CD4-positive, alpha-beta T cell treated with Interleukin-6 for 4 hours (primary cell): ENCODE measurements at places on chromosomes 16 and 17.

- no peak for DNase-seq
These were observed 62.3 kb downstream of the CYTH1 start for GRCh38 chr17:78719630-78720298.

GRCh38 chr17:49285716-49286115 lies 55.1 kb upstream of the PHOSPHO1 start:
- DNase-seq: no peak

GRCh38 chr17:68809148-68809547 lies 146.0 kb downstream of the ABCA8 start:
- no peak for DNase-seq

- DNase-seq: no peak
These were observed 13.0 kb upstream of the MED9 start for GRCh38 chr17:17463821-17464220.

DNA sequence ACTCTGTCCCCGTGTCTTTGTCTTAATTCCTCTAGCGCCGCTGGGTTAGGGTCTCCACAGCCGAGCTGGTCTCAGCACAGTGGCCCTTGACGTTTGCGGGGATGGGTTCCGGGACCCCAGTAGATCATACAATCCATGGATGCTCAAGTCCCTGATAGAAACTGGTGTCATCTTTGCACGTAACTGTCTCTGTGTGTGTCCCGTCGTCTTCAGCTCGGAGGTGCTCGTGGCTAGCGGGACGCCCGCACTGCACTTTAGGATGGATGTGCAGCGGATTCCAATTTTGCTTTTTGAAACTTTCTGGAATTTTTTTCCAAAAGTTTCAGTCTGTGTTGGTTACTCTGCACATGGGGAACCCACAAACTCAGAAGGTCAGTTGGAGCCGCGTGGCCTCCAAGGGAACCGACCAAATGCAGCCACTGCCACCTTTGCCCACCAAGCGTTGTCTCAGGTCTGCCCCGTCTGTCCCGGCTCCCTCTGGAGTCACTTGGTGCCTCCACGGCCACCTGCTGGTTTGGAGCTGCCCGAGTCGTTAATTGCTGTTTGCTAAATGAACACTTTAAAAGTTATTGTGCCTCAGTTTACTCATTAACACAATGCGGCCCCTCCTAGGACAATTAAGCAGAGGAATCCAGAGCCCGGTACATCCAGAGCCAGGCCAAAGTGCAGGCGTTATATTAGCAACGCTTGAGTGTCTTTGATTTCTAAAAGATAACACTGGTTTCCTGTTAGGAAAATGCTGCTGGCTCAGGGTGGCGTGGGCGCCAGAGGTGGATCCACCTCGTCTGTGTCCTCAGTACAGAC lies 5.3 kb upstream of the DPEP1 start:
- DNase-seq: no peak

- DNase-seq: no peak
These were observed 17.4 kb downstream of the ADAP2 start for GRCh38 chr17:30939051-30939689.
